ENCODE measurements at places on chromosomes 11 and 22.

DNA sequence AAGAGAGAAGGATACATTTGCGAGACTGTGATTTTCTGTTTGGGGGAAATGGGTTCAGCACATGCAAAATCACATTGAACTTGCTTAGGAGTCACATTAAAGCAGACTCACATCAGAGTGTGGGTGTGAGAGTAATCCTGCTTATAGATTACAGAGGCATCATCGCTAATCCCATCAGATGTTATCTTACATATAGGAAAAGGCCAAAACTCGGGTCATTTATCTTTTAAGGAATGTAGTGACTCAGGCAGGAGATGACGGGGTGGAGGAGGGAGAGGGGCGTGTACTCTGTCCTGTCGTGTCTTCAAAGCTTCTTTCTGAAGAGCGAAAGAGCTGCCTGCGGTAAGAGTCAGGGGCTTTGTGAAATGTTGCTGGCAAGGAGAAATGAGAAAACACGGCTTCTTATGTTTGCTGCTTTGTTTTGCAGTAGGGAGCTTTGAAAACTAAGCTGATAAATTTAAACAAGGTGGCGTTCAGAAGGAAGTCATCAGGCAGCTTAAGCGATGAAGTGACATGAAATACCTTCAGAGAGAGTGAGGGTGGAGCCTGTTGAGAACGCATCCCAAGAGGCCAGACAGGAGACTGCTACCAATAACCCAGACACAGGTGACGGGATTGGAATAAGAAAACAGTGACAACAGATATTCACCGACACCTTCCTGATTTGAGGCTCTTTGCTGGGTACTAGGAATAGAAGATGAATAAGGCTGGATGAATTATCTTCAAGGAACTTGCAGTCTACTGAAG lies 2.2 kb upstream of the C11orf16 start:
- DNase-seq = no peak

- DNase-seq = no peak
Measured at GRCh38 chr11:130020323-130020722, 17.7 kb upstream of the PRDM10 start.

- no peak for DNase-seq
Measured at GRCh38 chr11:706957-707816, 1.2 kb downstream of the EPS8L2 start.

GRCh38 chr22:17842386-17842785 lies 68.1 kb upstream of the BID start:
- no peak for DNase-seq

GRCh38 chr22:48047722-48048500 lies 1285.5 kb downstream of the TBC1D22A start:
- no peak for DNase-seq

DNA sequence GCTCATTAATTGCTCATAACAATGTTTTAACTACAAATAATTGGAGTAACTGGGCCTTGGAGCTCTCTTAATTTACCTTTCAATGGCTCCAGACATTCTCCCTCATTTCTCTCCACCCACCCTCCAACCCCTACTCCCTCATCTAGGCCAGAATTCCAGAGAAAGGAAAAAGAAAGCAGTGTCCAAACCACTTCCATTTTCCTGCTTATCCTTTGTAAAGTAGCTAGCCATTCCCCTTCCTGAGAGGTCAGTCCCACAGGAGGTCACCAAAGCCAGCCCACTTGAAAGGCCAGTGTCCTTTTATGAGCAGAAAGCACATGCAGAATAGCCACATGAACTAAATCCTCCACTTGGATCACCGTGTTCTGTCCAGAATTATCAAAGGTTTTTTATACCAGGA lies 404.8 kb upstream of the FAT3 start:
- DNase-seq = no peak

DNA sequence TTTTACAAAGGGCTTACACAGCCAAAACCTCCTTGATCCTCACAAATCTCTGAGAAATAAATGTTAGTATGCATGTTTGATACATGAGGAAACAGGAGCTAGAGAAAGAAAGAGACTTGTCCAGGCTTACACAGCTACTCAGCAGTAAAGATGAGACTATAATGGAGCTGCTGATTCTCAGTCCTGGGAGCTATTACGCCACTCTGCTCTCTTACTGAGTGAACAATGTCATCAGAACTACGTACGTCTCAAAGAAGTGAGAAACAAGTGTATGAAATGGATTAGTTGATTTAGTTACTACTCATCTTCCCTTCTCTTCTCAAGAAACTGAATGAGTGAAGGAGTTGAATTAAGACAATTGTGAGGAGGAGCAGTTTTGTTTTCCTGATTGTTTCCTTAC lies 12.3 kb downstream of the MS4A6E start:
- no peak for DNase-seq

GRCh38 chr22:39943953-39944872 lies 16.0 kb upstream of the TMA7B start:
- no peak for DNase-seq

DNA sequence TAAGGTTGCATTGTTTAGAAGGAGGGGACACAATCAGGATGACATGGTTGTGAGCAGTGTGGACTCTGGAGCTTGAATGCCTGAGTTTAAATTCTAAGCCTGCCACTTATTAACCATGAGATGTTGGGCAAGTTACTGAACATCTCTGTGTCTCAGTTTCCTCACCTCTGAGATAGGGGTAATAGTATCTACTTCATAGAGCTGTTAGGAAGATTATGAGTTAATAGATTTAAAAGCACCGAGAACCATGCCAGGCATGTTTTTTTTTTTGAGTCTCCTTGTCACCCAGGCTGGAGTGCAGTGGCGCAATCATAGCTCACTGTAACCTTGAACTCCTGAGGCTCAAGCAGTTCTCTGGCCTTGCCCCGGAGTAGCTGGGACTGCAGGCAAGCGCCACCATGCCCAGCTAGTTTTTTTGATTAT lies 33.3 kb downstream of the ST14 start:
- no peak for DNase-seq

GRCh38 chr11:108003623-108004022 lies 5.1 kb upstream of the CUL5 start:
- DNase-seq = no peak

GRCh38 chr11:31598454-31598853 lies 88.9 kb downstream of the ELP4 start:
- no peak for DNase-seq

- DNase-seq = no peak
Measured at GRCh38 chr11:78268591-78269410, 80.1 kb downstream of the USP35 start.

DNA sequence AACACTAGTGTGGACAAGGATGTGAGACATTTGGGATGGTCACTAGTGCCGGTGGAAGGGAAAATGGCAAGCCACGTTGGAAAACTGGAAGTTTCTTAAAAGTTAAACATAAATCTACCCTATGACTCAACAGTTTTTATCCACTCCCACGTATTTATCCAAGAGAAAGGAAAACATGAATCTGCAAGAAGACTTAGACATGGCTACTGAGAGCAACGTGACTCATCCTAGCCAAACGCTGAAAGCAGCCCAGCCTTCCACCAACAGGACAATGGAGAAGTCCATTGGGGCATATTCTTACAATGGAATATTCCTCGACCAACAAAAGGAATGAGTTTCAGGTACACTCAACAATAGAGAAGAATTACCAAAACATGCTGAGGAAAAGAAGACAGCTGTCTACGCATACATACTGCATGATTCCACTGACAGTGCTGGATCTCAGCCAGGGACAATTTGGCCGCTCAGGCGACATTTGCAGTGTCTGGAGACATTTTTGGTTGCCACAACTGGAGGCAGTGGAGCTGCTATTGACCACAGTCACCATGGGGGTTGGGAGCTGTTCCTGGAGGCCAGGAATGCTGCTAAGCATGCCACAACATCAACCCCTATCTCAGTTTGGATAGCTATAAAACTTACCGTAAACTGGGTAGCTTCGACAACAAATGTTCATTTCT lies 21.2 kb downstream of the SYT13 start:
- no peak for DNase-seq

DNA sequence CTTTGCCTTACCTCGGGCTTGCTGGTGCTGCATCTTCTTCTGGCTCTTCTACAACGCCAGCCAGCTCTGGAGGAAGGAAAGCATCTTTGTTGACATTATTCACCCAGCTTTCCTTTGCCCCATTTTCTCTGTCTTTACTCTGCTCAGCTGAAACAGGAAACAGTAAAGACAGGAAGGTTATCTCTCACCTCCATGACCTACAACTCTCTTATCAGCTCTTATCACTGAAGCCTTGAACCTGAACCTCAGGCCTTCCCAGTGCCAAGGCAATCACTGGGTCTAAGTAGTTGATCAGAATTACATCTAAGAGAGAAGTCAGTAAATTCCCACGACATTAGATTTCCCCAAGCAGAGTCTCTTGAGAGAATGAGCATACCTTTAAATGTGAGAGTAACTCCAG lies 59.6 kb upstream of the CCDC89 start:
- no peak for DNase-seq

- no peak for DNase-seq
Measured at GRCh38 chr22:41367039-41367679, 14.6 kb upstream of the TEF start.

DNA sequence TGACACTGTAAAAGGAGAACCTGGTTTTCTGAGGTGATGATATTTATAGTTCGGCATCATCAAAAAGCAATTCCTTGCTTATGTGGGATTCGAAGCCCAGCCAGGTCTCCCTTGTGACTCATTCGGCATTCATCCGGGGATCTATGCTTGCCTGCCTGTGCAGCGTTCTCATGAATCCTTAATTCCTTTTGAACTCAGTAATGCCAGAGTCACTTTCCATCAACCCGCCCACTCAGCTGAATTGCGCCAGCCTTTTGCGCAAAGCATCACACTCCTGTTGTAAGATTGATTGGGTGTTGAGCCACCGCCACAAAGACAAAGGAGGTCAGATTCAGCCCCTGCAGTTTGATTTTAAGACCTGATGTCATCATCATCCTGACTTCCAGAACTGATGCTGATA lies 128.6 kb downstream of the SLC17A6 start:
- no peak for DNase-seq

- no peak for DNase-seq
Measured at GRCh38 chr22:41517172-41518047, 26.9 kb downstream of the POLR3H start.

DNA sequence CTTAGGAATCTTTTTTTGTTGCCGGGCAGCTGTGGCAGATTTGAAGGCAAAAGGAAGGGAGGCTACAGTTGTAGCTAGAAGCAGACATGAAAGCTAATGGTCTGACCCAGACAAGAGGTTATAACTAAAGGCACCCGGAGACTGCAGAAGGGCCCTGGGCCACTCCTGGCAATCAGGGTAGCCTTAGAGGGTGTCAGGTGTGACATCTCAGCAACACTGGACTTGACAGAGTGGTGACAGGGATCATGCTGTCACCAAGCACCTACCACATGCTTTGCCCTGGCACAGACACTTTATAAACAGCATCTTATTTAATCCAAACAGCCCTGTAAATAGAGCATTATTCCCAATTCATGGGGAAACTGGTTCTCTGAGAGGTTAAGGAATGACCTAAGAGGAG lies 25.7 kb downstream of the TUB start:
- no peak for DNase-seq

- DNase-seq = no peak
Measured at GRCh38 chr11:129720994-129721393, 94.7 kb upstream of the TMEM45B start.
